ENCODE measurements at places on chromosomes 1 and 21.
A peak's percentile ranks its signal among the peaks of the same experiment; 100 is the strongest.

DNA sequence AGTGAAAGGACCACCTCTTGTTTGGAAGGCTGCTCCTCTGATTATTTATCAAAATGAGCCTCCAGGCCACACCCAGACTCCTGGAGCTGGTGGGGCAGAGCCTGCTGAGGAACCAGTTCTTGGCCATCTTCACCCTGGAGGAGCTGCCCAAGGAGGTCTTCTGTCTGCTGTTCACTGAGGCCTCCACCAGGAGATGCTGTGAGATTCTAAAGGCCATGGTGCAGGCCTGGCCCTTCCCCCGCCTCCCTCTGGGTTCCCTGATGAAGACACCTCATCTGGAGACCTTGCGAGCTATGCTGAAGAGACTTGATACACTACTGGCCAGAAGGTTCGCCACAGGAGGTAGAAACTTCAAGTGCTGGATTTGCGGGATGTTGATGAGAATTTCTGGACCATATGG, 61.7 kb upstream of the GJA8 start:
- DNase-seq, result no peak

DNA sequence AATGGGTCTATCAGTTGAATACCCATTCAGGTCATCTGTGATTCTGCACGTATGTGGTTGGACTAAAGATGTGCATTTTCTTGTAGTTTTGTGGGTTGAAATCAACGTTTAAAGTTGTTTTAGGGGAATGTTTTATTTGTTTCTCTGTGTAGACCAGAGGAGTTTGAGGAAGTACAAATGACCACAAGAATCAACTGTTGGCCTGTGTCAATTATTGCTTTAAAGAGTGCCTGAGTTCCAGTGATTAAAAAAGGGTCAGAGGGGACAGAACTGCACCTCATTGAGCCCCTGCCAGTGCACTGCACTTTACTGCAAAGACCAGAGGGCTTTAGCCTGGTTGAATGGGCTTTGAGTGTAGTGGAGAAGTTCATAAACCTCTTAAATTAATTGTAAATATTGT, 190.3 kb downstream of the VPS13D start:
- peak; percentile 31 for DNase-seq

- no peak for DNase-seq
Observed at GRCh38 chr1:10057796-10058195, 25.0 kb downstream of the UBE4B start.

GRCh38 chr21:41107602-41108001, 60.4 kb upstream of the BACE2 start:
- no peak for DNase-seq

DNA sequence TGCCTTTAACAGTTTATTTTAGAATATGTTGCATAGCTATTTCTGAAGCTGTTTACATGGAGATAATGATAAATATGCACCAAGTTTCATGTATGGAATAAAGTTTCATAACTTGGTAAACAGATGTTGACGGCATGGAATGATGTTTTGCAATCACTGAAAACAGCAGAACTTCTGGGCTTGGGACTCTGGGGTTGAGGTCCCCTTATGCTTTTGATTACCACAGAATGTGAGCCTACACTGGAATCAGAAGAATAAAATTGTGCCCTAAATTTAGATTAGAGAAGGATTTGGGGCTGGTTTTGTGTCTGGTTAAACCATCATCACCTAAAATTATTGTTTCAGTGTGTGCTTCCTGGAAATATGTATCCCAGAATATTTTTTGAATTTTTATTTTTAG, 11.1 kb downstream of the KRTAP24-1 start:
- no peak for DNase-seq

- DNase-seq, result no peak
Observed at GRCh38 chr1:19312782-19313635, 883 bp downstream of the SLC66A1 start.

- DNase-seq, result no peak
Observed at GRCh38 chr1:218112862-218113261, 172.2 kb upstream of the RRP15 start.

DNA sequence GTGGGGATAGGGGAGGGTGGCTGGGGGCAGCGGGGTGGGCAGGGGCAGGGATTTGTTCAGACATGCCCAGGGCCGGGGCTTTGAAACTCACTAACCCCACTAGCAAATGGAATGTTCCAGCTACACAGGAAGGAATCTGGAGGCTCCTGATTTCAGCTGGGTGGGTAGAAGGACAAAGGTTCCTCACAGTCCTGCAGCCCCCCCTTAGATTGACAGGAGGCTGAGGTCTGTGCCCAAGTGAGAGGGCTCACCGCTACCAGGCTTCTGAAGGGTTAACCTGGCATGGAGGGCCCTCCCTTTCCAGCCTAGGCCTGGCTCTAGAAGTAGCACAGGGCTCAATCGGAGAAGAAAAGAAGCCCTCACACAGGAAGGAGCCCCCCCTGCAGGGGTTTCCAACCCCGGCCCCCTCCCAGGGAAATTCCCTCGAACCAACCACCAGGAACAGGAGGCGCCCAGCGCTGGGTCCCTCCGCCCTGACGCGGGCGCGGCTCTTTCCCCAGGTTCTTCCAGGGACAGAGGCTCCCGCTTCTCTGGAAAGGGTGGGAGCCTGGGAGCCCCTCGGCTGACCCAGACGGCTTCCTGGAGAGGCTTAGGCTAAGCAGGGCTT, 3.3 kb downstream of the EPHA2 start:
- no peak for DNase-seq

- no peak for DNase-seq
Observed at GRCh38 chr1:1582585-1583346, 8.1 kb upstream of the SSU72 start.

GRCh38 chr1:1348420-1349255, 580 bp downstream of the DVL1 start:
- DNase-seq, result no peak

DNA sequence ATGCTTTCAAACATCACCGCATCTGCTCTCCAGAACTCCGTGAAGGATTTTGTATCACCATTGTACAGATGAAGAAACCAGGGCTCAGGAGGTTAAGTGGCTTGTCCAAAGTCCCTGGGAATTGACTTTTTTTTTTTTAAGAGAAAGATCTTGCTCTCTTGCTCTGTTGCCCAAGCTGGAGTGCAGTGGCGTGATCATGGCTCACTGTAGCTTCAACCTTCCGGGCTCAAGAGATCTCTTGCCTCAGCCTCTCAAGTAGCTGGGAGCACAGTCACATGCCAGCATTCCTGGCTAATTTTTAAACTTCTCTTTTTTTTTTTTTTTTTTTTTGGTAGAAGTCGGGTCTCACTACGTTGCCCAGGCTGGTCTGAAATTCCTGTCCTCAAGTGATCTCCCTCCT, 6.9 kb upstream of the TAS1R2 start:
- DNase-seq, result no peak

GRCh38 chr1:187264995-187265602, 436.4 kb downstream of the PLA2G4A start:
- DNase-seq, result peak; percentile 45

- DNase-seq, result no peak
Observed at GRCh38 chr1:21267191-21268077, 22.8 kb downstream of the ECE1 start.

DNA sequence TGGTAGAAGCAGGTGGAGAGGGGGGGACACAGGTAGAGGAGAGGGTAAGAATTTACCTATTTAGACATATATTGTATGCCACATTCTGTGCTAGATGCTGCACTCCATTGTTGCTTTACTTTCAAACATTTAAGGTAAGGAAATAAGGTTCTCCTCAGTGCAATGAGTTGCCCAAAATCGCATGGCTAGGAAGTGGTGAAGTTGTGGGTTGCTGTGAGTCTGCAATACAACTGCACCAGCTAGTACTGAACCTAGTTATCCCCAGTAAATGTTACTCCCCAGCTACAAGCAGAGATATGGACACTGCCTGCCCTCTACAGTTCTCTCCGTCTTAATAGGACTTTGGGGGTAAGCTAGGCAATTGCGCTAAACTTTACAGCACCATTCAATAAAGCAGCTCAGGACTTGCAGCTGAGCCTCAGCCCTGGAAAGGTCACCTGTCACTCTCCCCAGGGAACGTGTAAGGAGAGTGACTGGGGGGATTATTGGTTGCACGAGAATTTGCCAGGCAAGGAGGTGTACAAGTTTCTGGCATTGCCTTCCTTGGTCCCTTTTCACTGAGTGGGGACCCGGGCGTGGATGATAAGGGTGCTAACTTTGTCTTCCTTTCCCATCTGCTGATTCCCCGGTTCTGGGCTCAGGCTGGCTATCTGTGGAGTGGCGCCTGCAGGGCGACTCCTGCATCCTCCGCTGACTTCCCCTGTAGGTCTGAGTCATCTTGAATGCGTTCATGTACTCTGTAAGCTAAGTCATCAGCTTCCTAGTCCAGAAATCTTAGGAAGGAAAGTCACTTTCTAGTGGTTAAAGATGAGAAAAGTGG, 71.3 kb upstream of the CNTN2 start:
- peak; percentile 84 for DNase-seq

GRCh38 chr1:23524716-23525401, 6.2 kb downstream of the E2F2 start:
- peak; percentile 92 for DNase-seq

- no peak for DNase-seq
Observed at GRCh38 chr1:47643306-47644211, 205.7 kb downstream of the FOXD2 start.

DNA sequence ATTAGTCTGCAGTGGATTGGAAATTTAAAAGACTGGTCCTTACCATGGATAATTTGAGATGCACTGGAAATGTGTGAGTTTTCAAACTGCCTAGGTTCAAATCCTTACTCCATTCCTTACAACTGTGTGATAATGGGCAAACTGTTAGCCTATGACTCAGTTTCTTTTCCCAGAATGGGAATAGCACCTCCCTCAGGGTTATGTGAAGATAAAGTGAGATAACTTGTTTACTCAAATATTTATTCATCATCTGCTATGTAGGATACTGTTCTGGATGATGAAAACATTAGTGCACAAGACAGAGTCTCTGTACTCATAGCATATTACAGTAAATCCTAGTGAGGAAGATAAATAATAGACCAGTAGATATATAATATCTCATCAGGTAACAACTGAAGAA, 28.6 kb downstream of the LRIG2 start:
- no peak for DNase-seq

DNA sequence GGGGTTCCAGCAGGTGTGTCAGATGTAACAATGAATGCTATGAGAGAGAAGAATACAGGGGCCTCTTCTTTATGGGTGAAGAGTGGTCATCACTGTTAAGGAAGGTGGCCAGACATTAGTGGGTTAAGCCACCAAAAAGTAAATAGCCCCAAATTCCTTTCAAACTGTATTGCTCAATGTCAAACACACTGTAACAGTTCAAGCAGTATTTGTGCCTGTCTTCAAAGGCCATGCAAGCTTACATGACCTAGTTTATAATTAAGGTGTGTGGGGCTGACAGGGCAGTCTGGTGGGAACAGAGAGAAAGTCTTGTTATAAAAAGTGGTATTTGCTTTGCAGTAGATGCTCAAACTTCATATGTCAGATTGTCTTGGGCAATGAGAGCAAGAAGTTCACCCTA, 18.5 kb downstream of the CHIT1 start:
- no peak for DNase-seq

DNA sequence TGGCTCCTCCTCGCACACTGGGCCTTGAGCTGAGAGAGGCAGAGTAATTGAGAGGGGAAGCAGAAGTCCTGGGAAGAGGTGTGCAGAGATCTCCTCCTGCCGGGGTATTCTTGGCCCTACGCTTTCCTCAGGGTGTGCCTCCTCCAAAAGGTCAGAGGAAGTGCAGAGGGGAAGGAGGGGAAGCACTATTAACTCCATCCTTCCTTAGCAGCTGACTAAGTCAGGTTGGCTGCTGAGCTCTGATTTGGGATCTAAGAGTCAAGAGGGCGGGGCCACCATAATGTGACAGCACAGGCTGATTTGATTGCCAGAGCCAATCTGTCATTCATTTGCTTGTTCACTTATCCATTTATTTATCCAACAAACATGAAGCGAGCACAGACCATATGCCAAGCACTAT, 12.3 kb downstream of the ATP2B4 start:
- DNase-seq, result no peak

DNA sequence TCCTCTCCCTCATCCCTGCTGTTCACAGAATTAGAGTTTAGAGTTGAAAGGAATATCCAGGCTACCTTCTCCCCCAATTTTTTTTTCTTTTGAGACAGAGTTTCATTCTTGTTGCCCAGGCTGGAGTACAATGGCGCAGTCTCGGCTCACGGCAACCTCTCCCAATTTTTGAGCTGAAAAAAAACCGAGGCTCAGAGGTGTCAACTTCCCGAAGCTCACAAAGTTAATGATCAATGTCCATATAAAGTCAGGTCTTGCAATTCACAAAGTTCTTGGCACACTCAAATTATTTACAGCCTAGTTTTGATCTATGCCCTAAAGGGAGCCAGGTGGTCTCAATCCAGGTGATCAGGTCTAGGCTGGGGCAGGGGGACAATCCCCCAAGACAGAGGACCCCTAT, 797 bp upstream of the LEFTY1 start:
- no peak for DNase-seq

GRCh38 chr1:60848583-60849188, 233.7 kb upstream of the NFIA start:
- DNase-seq, result peak; percentile 67

- no peak for DNase-seq
Observed at GRCh38 chr21:29157080-29157479, 26.6 kb downstream of the MAP3K7CL start.

DNA sequence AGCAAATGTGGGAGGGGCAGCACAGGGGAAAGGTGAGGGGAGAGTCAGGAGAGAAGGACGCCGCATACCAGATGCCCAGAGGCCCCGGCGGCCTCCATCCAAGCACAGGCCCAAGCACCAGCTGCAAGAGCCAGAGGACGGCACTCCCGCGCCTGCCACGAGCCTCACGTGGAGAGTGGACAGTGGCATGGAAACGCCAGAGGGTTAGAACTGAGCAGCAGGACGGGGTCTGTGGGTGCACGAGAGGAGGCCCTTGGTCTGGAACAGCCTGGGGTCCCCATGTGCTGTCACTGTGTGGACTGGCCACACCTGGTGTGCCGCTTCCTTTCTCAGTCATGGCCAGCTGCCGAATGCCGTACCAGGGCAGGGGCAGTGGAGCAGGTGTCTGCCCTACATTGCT, 68.7 kb downstream of the AGPAT3 start:
- no peak for DNase-seq

- no peak for DNase-seq
Observed at GRCh38 chr1:78426408-78426807, 64.4 kb upstream of the PTGFR start.

- DNase-seq, result no peak
Observed at GRCh38 chr1:40414331-40414730, 35.9 kb upstream of the ZFP69B start.

- no peak for DNase-seq
Observed at GRCh38 chr1:54413732-54414131, 7.5 kb upstream of the SSBP3 start.

DNA sequence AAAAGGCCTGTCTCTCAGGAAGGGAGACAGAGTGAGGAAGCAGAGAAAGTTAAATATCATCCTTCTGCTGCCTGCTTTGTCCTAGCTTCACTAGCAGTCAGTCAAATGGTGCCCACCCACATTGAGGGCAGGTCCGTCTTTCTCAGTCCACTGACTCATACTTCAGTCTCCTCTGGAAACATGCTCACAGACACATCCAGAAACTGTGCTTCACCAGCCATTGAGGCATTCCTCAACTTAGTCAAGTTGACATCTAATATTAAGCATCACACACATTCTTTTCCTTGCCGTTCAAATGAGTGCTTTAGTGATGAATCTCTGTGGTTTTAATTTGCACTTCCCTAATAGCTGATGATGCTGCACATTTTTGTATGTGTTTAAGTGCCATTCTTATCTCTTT, 777.8 kb upstream of the PRMT6 start:
- DNase-seq, result no peak

- DNase-seq, result no peak
Observed at GRCh38 chr21:42574234-42575027, 60.8 kb downstream of the SLC37A1 start.
